ENCODE measurements at places on chromosomes 2 and 18.

DNA sequence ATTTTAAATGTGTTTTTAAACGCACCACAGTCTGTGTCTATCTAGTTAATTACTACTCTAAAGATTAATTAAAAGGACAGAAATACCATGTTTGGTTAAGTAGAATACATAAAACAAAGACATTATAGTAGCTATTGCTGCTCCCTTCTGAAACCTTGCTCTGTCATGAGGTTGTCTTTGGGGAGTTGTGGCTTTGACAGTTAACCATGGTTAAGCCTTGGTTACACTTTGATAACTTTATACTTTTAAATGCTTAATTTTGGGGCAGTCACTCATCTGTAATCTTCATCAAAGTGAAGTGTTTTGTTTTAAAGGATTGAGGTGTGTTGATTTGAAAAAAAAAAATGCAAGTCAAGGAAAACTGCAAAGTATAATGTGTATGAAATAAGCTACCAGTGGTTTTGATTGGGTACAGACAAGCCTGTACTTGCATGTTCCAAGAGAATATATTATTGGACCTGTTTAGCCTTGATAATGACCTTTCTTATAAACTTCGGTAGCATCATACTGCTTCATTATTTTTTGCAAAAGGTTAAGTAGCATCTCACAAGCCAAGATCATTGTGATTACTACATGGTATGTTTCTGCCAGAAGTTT is 29.8 kb upstream of the TBR1 start:
- DNase-seq, result no peak

DNA sequence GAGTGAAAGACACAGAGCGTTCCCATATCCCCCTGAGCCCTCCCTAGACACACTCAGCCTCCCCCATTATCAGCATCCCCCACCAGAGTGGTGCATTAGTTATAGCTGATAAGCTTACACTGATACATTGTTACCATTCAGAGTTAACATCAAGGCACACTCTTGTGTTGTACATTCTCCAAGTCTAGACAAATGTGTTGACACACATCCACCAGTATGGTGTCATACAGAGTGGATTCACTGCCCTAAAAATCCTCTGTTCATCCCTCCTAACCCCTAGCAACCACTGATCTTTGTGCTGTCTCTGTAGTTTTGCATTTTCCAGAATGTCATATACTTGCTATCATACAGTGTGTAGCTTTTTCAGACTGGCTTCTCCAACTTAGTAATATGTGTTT is 78.0 kb upstream of the RPL31 start:
- no peak for DNase-seq

DNA sequence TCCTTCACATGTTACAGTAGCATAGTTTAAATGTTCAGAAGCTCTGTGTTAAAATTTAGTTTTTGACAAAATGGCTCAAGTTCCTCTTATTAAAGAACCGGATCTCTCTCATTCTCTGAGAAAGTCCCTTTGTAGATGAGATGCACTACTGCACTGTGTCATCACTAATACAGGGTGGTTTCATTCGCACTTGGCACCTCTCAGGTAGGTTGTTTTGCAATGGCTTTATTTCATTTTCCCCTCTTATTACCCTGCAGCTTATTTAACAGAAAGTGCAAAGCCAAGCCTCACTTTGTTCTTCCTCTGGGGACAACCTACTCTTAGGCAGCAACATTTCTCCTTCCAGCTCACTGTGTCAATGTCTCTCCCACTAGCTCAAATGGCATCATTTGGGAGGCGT is 185.1 kb downstream of the DLGAP1 start:
- no peak for DNase-seq

DNA sequence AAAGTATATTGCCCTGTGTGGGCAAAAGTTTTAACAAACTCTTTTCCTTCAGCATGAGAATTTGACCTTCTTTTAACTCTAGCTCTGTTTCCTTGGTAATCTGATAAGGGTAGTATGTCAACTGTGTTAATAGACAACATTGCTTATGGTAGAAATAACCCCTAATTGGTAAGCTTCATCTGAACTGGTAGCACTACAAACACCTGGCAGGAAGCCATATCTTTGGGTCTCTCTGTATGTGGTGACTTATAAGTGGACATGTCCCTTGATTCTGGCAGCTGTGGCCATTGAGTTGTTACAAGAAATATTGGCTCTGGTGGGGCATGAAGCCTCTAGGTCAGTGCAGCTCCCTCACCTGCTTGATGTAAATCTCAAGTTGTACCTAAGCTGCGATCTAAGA is 46.9 kb downstream of the MBD5 start:
- no peak for DNase-seq

DNA sequence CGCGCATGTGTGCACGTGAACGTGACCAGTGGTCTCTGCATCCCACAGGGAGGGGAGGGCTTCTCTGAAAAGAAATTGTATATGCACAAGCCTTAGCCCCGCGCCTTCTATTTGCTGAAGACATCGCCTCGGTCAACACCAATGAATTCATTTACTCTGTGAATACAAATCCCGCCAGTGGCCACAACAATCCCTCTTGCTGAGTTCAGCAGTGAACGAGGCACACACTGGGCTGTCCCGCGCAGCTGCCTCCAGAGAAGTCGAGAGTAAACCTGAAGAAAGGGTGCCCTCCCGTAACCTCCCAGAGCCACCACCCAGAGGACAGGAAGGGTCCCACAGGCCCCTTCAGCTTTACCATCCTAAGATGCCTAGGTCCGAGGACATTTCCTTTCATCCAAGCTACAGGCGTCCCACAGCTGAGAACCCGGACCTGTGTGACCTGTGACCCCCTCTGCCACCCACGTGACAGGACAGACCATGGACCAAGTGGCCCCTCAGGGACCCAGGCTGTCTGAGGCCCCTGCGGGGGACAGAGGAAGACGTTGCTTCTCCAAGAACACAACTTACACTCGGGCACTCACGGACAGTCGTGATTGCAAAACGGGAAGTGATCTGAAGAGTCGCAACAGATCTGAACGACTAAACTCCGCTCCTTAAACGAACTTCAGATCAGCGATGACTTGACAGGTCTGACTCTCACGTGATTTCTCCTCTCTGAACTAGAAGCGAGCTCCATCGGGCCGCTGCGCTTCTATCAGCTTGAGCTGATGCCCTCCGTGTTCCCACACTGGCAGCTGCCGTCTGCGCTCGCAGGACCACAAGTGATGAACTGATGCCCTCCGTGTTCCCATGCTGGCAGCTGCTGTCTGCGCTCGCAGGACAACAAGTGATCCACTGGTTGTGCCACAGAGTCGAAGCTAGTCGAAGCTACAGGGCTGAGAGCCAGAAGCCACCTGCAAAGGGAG is 92.7 kb downstream of the ZNF516 start:
- no peak for DNase-seq

DNA sequence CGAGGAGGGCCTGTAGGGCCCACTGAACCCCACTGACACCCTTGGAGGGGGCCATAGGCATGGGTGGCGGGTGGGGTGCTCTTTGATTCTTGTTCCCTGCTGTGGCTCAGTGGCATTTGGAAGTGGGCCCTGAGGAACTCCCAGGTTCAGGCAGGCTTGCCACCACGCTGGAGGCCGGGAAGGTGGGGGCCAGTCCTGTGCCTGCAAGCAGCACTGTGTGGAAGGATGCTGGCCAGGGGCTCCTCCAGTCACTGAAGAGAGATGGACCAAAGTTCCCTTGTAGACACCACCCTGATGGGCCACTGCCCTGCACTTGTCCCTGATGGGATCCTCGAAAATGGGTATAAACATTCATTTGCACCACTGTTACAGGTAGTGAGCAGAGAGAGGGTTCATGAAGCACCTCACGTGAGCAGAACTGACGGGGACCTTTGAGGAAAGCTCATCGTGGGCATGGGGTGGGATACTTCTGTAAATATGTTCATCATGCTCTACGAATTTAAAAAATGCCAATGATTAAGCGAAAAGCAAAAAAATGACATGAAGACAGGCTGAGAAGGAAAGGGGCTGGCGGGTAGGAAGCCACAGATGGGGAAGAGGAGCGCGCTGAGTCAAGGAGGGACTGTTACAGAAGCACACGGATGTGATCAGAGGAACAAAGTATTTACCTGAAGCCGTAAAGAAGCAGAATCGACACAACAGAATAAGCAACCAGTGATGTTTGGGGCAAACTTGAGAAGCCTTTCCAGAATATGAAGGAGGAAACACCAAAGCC is 45.2 kb upstream of the ASB1 start:
- no peak for DNase-seq

GRCh38 chr2:186328838-186329237 is 157.2 kb upstream of the ZC3H15 start:
- no peak for DNase-seq

GRCh38 chr2:239390546-239391285 is 10.1 kb downstream of the HDAC4 start:
- no peak for DNase-seq

DNA sequence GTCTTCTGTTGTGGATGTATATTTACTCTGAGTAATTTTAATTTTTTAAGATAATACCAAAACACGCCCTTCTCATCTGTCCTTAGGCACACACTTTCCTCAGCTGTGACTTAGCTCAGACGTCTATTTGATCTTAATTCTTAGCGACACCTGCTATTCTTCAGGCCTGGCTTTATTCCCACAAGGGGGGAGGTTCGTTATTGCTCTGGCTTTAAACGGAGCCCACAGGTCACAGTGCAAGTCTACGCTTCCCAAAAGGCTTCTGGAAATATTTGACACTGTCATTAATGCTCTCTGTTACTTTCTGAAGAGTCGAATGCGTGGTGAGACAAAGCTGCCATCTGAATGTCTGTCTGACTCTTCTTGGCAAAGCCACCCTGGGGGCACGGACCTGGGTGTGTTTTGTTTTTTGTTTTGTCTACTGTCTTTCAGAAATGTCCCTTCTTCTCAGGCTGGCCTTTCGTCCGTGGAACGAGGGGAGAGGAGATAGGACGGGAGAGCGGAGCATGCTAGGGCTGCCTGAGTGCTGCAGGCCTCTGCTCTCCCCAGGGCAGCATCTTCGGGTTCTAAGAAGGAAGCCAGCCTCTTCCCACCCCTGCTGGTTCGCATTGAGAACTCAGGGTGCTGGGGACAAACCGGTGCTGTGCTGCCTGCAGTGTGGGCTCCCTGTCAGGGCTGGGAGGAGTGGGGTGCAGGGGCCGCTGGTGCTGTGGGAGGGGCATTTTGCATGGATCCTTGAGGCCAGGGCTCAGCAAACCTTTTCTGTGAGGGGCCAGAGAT is 61.9 kb downstream of the ASAP2 start:
- no peak for DNase-seq

DNA sequence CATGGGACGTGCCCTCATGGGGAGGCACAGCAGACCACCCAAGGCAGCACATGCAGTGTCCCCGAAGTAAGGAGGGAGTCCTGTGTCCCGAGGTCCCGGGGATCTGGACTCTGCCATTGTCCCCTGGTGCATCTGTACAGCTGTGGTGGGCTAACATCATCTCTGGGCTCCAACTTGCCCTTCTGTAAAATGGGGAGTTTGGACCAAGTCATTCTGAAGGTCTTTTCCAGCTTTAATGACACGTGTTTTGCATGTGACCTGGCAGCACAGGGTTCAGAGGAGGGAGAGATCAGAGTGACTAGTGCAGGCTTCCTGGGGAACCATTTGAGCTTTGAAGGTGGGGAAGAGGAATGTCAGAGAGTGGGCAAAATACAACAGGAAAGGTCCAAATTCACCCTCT is 21.5 kb downstream of the ITM2C start:
- no peak for DNase-seq

DNA sequence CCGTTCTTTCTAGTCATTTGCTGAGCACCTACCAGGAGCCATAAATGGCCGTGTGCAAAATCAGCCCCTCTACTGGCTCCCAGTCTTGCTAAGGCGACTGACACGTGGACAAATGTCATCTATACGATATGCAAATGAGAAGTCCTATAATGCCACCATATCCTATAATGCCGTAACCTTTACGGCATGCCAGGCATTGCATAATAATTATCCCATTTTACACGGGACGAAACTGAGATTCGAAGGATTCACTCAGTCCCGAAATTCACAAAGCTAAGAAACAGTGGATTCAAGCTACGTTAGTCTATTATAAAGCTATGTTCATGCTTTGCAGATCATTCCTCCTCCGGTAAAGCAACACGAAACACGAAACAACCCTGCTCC is 34.1 kb upstream of the RNF149 start:
- no peak for DNase-seq

DNA sequence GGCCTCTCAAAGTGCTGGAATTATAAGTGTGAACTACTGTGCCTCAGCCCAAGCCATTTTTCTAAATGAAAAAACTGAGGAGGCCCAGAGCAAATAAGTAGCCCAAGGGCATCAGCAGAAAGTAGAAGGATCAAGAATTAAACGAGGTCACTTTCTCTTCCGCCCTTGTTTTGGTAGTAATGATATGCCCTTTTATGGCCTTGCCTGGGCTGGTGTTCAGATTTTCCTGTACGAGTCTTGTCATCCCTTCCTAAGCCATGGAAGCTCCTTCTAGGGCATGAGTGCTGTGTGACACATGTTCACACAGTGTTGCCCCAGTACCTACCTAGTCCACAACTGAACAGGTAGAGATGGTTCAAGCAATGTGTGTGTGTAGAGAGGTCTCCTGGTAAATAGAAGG is 6.6 kb downstream of the HPCAL1 start:
- no peak for DNase-seq

- no peak for DNase-seq
These were observed 212.5 kb upstream of the HAAO start for GRCh38 chr2:43004879-43005244.

DNA sequence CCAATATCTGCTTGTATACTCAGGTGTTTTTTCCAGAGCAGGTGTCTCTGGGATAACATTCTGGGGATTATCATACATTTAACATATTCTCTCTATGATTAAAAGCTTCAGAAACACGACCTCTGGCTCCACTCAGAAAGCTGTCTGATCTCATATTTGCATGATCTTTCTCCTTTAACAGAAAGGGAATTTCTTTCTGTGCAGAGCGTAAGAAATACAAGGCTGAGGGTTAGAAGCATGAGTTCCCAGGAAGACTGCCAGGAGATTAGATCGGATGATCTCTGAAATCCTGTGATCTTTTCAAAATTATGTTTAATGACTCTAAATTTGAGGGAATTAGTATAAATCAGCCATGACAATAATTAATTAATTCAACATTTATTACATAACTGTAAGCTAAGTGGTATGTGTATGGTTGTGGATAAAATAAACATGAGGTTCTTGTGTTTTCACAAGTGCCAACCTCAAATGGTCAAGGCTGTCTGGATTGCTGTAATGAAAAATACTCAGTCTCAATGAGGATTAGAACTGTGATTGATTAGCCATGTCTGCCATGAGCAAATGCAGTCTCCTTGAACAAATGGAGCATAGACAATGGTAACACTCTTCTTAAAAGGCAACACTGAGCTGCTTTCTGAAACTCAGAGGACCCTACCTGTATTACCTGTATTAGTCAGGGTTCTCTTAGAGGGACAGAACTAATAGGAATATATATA is 304.9 kb downstream of the STK39 start:
- DNase-seq, result no peak

Measured in stimulated activated CD8-positive, alpha-beta memory T cell treated with anti-CD3 and anti-CD28 coated beads, Interleukin-7, amount 100 ng/mL, for 1 hour (primary cell).